ENCODE measurements at places on chromosomes 16 and 17.

DNA sequence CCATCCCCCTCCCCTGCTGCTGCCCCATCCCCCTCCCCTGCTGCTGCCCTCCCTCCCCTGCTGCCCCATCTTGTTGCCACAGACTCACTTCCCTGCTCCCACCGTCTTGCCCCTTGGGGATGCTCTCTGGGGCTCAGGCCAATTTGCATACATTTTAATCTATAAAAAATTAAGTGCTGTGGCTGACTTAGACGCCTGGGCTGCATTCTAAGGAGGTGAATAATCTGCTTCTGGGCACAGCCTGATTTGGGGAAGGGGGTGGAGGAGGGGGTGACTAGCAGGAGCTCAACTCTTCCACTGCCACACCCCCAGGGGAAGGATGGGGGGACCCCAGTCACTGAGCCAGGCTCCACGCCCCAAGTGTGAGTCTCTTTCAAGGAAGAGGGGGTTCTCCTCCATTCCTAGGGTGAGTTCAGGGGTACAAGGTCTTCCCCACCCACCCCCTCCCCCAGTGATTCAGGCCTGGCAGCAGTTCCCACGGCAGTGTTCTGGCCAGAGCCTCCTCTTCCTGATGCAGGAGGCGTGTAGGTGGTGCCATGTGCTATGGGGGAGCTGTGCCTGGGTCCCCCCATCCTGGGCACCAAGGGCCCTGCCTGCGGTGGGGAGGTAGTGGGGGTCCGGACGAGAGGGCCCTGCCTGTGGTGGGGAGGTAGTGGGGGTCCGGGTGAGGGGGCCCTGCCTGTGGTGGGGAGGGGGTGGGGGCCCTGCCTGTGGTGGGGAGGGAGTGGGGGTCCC lies 5.0 kb downstream of the DPH1 start:
- no peak for DNase-seq

DNA sequence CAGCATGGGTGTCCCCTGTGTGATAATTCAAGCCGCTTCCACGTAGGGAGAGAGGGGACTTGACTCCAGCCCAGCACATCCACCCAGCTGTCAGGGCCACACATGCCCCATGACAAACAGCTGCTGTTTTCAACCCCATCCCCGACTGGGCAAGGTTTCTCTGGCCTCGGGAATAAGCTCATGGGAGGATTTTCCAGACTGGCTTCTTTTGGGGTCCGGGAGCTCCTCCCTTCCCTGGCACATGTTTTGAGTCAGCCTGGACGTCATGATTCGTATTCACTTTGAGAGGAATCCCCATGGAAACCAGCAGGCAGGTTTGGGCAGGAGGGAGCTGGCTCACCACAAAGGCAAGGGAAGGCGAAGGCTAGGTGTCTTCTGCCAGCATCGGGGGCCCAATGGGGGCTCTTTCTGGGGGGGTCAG lies 156.4 kb downstream of the CMIP start:
- DNase-seq, result no peak

GRCh38 chr16:26374279-26374925 lies 682.6 kb downstream of the HS3ST4 start:
- DNase-seq, result no peak

DNA sequence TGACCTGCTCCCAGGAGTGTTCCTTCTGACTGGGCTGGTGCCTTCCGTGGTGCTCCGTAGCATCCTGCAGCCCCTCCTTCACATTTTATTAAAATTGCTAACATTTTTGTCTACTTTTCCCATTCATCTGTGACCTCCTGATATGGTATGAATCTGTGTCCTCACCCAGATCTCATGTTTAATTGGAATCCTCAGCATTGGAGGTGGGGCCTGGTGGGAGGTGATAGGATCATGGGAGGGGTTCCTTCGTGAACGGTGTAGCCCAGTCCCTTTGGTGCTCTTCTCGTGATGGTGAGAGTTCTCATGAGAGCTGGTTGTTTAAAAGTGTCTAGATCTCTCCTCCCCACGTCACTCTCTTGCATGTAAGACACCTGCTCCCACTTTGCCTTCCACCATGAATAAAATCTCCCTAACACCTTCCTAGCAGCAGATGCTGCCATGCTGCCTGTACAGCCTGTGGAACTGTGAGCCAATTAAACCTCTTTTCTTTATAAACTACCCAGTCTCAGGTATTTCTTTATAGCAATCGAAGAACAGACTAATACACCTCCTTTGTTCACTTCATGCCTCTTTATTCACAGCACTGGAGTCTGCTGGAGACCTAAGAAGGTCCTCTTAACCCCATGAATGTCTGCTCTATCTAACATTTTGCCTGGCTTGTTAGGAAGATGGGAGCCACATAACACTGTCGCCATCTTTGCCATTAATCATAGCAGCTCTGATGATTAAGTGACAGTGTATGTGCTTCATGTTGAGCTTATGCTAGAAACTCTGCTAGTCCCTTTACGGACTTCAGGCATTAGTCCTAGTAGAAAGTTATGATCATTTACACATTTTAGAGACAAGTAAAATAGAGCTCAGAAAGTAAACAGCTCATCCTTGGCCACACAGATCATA lies 377.7 kb upstream of the MAF start:
- DNase-seq, result no peak

- DNase-seq, result no peak
These were observed 37.7 kb downstream of the ASPA start for GRCh38 chr17:3513305-3514035.

- no peak for DNase-seq
These were observed 319.2 kb downstream of the SOX9 start for GRCh38 chr17:72439893-72440502.

DNA sequence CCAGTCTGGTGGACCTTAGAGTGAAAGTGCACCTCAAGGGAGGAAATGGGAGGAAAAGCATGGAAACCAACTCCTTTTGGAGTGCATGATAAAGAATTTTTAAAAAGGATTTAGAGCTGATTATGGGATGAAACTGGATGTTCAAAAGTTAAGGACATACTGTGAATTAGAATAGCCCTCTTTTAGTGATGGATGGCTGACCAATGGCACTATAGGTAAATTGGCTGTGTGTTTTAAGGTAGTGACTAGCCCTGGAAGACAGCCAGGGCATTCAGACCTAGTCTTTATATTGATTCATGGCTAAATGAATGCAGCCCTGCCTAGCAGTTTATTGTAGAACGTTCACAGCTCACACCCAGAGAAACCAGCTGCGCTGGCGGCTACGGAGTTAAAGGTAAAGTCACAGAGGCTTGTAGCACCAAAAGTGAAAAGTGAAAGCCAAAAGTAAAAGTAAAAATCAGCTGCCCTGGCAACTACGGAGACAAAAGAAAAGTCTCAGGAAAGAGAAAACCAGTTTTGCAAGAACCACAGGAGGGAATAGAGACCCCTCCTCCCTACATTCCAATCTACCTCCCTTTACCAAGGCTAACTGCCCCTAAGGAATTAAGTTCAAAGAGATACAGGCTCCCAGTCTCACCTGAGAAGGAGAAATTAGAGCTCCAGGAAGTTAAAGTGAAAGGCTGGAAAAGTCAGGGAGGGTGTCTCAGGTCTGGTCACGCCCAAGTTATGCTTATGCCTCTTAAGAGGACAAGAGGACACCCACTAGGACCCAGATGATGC lies 21.8 kb downstream of the ACSM1 start:
- DNase-seq, result peak; percentile 32

GRCh38 chr16:15856901-15857698 lies at the start of gene MYH11:
Gene MYH11, minus strand, starts transcription at chr16:15857028. Its CDS starts 18,776 bp downstream, at chr16:15838252.
- DNase-seq, result no peak

GRCh38 chr16:10805334-10805733 lies 13.3 kb downstream of the TVP23A start:
- DNase-seq, result no peak

DNA sequence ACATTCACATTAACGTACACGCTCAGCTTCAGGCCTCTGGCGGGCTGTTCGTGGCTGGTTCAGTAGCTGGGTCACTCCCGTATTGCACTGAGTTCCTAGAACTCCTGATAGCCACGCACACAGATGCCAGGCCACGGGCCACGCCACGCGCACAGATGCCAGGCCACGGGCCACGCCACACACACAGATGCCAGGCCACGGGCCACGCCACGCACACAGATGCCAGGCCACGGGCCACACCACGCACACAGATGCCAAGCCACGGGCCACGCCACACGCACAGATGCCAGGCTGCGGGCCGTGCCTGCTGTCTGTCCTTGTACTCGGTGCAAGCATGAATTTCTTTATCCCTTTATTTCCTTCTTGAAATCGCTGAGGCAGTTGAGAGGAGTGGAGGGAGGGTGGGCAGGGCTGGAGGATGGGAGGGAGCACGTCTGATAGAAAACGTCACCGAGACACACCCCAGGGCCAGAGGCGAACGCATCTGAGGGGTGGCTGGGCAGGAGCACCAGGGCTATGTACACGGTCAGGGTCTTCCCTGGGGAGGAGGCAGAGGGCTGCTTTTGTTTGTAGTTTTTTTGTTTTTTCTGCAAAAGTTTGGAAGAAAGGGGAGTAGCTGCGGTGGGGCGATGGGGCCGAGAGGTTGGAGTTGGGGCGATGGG lies 8.6 kb upstream of the PABPN1L start:
- no peak for DNase-seq

- DNase-seq, result no peak
These were observed 37.5 kb downstream of the ARHGAP17 start for GRCh38 chr16:24977678-24978075.

DNA sequence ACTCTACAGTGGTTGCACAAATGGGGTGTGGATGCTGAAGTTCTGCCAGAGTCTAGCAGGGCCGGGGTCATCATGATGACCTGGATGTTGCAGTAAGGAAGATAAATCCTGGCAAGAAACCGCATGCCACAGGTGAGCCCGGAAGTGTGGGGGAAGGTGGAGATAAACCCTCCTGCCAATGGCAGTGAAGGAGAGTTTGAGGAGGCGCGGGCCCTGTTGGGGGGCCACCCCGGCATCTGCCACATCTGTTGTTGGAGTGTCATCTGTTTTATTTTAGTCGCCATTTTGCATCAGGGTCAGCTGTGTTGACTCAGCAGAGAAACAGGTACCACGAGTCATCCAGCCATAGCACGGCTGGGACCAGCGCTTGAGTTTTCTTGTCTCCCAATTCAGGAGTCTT lies 173.8 kb upstream of the CHMP6 start:
- no peak for DNase-seq

- no peak for DNase-seq
These were observed 3.1 kb downstream of the NPW start for GRCh38 chr16:2022723-2023091.

- peak; percentile 21 for DNase-seq
These were observed 1.6 kb downstream of the MYO1C start for GRCh38 chr17:1490643-1491442.

DNA sequence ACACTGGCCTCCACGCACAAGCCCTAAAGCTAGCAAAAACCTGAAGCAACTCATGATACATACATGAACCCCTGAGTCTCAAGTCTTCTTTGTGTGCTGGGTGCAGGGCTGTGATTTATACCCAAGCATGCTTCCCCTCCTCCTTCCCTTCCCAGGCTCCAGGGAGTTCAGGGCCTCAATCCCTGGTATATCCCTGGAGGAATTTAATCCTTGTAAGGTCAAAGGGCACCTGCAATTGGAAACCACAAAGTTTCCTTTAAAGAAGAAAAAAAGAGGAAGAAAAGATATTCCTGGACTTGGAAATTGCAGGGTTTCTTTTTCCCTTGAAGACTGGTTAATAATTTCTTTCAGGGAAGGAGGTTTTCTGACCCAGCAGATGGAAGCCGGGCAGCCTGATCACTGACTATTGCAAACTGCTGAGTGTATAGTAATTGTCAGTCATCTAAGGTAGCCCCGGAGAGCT lies 182.3 kb downstream of the AATF start:
- no peak for DNase-seq

- no peak for DNase-seq
These were observed 9.6 kb downstream of the DOC2B start for GRCh38 chr17:171871-172270.

GRCh38 chr17:17963066-17963465 lies 9.1 kb downstream of the TOM1L2 start:
- DNase-seq, result no peak

DNA sequence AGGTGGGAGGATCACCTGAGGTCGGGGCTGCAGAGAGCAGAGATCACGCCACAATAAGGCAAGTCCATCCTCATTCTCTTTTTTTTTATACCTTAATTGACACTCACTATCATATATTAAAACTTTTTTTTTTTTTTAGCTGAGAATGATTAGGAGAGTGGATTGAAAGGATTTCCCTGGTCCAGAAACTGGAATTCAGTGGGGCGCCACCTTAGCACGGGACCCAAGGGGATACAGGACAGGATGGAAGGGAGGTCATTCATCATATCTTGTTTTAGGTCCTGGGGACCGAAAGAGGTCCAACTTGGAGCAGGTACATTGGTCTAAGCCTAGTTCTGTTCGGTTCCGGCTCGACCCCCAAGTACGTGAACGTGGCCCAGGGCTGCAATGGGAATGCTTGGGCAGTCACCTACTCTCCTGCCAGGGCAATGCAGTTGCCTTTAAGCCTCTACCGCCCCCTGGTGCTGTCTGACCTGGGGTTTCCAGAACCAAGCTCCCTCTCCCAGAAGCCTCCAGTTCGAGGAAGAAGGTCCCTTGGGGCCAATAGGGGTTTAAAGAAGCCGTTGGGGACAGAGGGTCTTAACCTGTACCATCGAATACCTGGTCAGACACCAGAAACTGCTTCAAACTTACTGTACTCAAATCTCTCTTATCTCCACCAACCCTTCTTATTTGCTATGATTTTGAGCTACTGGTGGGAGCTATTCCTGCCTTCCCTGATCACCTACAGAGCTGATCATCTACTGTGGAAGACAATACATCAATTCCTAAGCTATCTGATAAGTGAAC lies 19.9 kb upstream of the GPATCH8 start:
- peak; percentile 60 for DNase-seq
